ENCODE measurements at places on chromosomes 1 and 21. TPM values are rescaled to one million over a fixed set of nuclear protein-coding genes. Genes with fewer than 3 reads are reported as not detected.

The DNASE2B gene
- 27.9 TPM for polyA plus RNA-seq

The DYRK3 gene
- 7.5 TPM for polyA plus RNA-seq

The CD247 gene
- polyA plus RNA-seq: 0.30 TPM

The PHLDA3 gene
- polyA plus RNA-seq: 28.1 TPM

The ORC1 gene
- 0.48 TPM for polyA plus RNA-seq

The C4BPA gene
- polyA plus RNA-seq: not detected

The GPR89B gene
- 54.7 TPM for polyA plus RNA-seq

The IQGAP3 gene
- polyA plus RNA-seq: not detected

The AMPD2 gene
- 104 TPM for polyA plus RNA-seq

The LAMB3 gene
- polyA plus RNA-seq: 5.8 TPM

The NBPF10 gene
- polyA plus RNA-seq: 0.34 TPM

The BCAR3 gene
- 2.5 TPM for polyA plus RNA-seq

The ANKRD35 gene
- not detected for polyA plus RNA-seq

The CASP9 gene
- polyA plus RNA-seq: 13.7 TPM

The GABPB2 gene
- polyA plus RNA-seq: 4.1 TPM

The RPE65 gene
- polyA plus RNA-seq: not detected

The RGS16 gene
- polyA plus RNA-seq: 1.1 TPM

The SERPINC1 gene
- polyA plus RNA-seq: not detected

The NOS1AP gene
- polyA plus RNA-seq: 5.3 TPM
